Activated CD4-positive, alpha-beta T cell treated with anti-CD3 and anti-CD28 coated beads, Interleukin-2, amount 10 ng/mL, durations not matched to agents 7 days and 5 days (primary cell): ENCODE measurements at places on chromosomes 2 and 18. TPM values are rescaled to one million over a fixed set of nuclear protein-coding genes. Genes with fewer than 3 reads are reported as not detected.

CRACDL gene
- 0.22 TPM for total RNA-seq

DNA sequence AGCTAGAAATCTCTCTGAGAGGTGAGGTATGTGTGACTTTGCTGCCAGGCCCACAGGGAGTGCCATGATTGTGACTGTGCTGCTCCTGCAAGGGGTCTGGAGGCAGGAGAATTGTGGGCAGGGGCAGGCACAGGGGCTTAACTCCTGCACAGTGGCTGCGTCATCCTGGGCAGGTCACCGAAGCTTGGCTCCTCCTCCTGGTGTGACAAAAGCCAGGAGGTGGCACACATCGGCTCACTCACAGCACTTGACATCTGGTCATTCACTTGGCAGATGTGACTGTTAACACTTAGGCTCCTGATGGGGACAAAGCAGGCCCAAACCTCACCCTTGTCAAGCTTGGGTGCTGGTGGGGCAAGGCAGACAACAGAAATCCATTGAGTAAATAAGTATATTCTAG, 36.4 kb upstream of the GLI2 start:
- peaks cover 25% of the 10 kb centered on the region for H3K27me3 ChIP-seq
- DNase-seq: no peak
- H3K27ac ChIP-seq: no peak overlapping the region
- H3K4me3 ChIP-seq: no peak overlapping the region
- H3K36me3 ChIP-seq: no peaks in the 10 kb centered on the region

TSPYL6 gene
- total RNA-seq: not detected

- no peaks in the 10 kb centered on the region for H3K27me3 ChIP-seq
- H3K4me1 ChIP-seq: peaks cover 2% of the 10 kb centered on the region
- no peaks in the 10 kb centered on the region for H3K36me3 ChIP-seq
- H3K27ac ChIP-seq: no peak overlapping the region
- no peak overlapping the region for H3K4me3 ChIP-seq
These were observed 86.4 kb downstream of the TCF4 start for GRCh38 chr18:55501579-55501978.

KATNAL2 gene
- total RNA-seq: 1.0 TPM

CFC1 gene
- total RNA-seq: not detected

DNA sequence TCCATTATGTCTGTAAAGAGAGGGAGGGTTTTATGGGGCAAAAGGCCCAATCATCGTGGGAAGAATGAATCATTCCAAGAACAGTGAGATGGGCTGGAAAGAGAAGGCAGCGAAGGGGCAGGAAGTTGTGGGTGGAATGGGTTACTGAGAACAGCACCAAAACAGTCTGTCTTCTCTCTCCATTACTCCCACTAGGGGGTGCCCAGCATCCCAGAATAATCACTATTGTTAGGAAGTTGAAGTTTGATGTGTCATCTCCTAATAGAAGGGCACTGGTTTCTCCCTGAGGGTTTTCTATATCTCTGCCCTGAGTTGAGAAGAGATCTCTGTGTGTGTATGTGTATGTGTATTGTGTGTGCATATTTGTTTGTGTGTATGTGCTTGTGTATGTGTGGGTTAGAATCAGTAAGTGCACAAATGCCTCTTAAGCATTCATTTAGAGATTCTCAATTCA, 76.6 kb upstream of the MAP4K3 start:
- H3K36me3 ChIP-seq: no peaks in the 10 kb centered on the region
- DNase-seq: peak; percentile 33
- H3K4me3 ChIP-seq: no peak overlapping the region

GRCh38 chr18:5909125-5909524, 13.8 kb upstream of the TMEM200C start:
- no peaks in the 10 kb centered on the region for H3K4me1 ChIP-seq
- H3K36me3 ChIP-seq: no peaks in the 10 kb centered on the region
- no peak overlapping the region for H3K27ac ChIP-seq

DNA sequence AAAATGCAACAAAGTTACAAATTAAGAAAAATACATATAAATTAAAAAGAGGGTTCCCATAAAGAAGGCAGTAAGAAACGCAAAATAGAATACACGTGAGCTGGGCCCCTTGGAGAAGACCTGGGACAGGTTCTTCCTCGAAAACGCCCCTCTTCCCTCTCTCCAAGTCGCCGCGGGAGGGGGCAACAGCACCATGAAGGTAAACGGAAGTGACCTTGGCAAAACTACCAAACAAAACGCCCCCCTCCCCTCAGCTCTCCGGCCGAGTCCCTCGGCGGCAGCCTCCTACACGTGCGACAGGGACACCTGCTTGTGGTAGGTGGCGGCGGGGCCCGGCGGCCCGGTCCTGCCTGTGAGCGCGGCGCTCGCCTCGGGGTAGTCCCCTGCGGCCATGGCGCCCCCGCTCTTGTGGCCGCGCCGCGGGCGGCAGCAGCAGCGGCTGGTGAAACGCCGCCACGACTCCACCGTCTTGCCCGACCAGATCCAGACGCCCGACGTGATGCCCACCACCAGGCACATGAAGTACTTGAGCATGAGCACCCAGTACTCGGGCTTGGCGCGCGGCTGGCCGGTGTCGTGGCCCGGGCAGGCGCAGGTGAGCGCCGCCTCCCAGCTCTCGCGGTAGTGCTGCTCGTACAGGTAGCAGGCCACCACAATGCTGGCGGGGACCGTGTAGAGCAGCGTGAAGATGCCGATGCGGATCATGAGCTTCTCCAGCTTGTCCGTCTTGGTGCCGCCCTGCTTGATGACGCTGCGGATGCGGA, 2.8 kb downstream of the FZD5 start:
- peaks cover 66% of the 10 kb centered on the region for H3K27me3 ChIP-seq
- DNase-seq: no peak
- H3K4me3 ChIP-seq: peak overlapping the region; percentile 70
- peak overlapping the region; percentile 14 for H3K27ac ChIP-seq
- H3K4me1 ChIP-seq: peaks cover 32% of the 10 kb centered on the region
- H3K36me3 ChIP-seq: peaks cover 1% of the 10 kb centered on the region

- no peak for DNase-seq
- H3K4me1 ChIP-seq: no peaks in the 10 kb centered on the region
- H3K36me3 ChIP-seq: no peaks in the 10 kb centered on the region
- no peak overlapping the region for H3K27ac ChIP-seq
These were observed 74.8 kb downstream of the SEMA4F start for GRCh38 chr2:74728842-74729241.

DNA sequence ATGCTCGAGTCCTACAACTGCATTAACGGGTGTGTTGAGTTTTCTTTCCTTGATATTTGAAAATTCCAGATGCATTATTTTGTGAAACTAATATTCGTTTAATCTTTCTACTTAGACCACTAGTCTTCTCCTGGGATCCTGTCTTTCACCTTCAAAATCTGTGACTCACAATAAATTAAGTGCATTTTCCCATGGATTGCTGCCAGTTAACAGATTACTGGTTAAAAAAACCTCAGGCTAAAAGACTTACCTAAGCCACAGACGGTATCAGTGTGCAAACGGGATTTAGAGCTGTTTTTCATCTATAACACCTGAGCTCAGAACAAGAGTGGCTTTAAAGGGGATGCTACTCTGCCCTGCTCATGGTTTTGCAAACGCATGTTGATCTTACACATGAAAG, 10.2 kb downstream of the FECH start:
- H3K27ac ChIP-seq: no peak overlapping the region
- no peak for DNase-seq
- peaks cover 21% of the 10 kb centered on the region for H3K4me1 ChIP-seq
- peaks cover 18% of the 10 kb centered on the region for H3K36me3 ChIP-seq
- no peaks in the 10 kb centered on the region for H3K27me3 ChIP-seq

- peaks cover 2% of the 10 kb centered on the region for H3K36me3 ChIP-seq
- no peak for DNase-seq
- H3K4me1 ChIP-seq: no peaks in the 10 kb centered on the region
- no peak overlapping the region for H3K27ac ChIP-seq
- no peaks in the 10 kb centered on the region for H3K27me3 ChIP-seq
These were observed 103.6 kb upstream of the WDR75 start for GRCh38 chr2:189337656-189338055.
